ENCODE measurements at places on chromosomes 2 and 18.

GRCh38 chr2:239312741-239313667, 87.8 kb downstream of the HDAC4 start:
- no peak for DNase-seq

DNA sequence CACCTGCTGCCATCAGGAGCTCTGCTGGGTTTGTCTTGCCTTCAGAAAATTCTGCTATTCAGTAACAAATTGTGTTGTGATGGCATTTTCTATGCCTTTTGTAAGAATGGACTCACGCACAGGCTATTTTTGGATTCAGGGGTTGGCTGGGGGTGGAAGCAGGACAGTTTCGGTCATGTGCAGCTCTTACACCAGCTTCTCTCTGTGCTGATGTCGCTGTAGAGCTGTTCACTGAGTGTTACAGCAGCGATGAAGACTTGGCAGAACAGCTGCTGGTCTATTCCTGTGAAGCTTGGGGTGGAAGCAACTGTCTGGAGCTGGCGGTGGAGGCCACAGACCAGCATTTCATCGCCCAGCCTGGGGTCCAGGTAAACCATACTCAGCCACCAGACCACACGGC, 49.2 kb downstream of the TRPM8 start:
- no peak for DNase-seq

- peak; percentile 37 for DNase-seq
Measured at GRCh38 chr2:178804791-178805190, 2.4 kb downstream of the TTN start.

GRCh38 chr18:62876828-62877227, 161.5 kb downstream of the PHLPP1 start:
- no peak for DNase-seq

GRCh38 chr2:71452565-71452964, 796 bp upstream of the DYSF start:
- DNase-seq, result peak; percentile 70

GRCh38 chr18:40088130-40088529, 1866.9 kb upstream of the PIK3C3 start:
- DNase-seq, result peak; percentile 4

DNA sequence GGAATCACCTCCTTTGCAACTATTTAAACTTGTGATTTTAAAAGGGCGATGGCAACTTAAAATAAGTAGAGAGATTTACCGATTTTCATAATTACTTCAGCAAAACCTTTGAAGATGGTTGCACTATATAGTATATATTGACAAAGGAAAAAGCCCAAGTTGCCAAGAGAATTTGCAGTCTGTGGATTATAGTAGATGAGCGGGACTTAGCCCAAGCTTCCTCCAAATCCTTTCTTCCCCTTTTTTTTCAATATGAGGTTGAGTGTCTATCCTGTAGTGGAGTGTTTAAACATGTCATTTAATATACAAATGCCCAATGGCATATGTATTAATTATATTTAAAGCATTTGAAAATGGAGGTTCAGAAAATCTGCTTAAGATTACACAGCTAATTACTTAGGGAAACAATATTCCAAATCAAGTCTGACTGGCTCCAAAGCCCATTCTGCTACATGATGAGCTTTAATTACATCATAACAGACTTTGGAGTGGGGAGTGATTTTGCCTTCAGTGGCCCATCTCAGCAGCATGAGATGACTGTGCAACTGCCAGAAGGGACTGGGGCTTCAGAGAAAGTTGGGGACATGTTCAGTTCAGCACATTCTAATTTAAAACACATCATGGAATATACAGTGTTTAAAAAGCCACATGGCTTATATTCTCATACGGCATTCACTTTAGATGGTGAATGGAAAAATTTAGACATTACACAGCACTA, 73.2 kb downstream of the COL3A1 start:
- no peak for DNase-seq

DNA sequence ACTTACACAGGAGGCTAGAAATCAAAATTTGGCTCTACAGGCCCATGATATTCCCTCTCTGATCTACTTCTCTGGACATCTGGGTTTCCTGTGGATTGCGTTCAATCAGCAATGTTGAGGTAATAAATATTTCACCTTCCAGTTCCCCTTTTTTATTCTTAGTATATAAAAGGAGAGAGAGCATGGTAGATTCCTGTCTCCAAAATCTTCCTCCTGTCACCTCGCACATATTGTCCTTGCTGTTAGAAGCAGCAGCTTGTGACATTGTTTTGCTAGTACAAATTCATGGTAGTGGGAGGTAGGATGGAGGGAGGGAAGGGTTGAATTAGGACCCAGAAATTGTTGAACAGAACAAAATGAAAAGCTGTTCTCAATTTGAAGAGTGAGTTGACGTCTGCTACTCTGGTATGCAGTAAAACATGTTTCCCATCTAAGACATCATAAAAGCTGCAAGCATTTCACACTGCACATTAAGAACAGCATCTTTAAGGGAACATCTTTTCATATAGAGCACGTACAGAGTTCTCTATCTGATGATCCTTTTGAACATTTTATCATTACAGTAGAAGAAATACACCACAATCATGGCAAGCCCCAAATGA, 156.4 kb downstream of the RDH14 start:
- no peak for DNase-seq

- DNase-seq, result no peak
Measured at GRCh38 chr2:224126003-224126402, 86.9 kb upstream of the SERPINE2 start.

DNA sequence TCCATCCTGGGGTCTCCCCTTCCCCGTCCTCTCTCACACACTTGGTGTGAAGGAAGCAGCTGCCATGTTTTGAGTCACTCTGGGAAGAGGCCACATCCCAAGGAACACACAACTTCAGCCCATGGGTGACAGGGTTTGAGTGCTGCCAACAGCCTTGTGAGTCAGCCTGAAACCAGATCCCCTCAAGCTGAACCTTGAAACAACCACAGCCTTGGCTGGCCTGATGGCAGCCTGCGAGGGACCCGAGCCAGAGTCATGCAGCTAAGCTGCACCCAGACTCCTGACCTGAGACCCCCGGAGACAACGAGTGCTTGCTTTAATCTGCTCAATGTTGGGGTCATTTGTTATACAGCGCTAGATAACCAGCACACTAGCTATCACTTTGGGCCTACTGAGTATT, 19.3 kb upstream of the MC2R start:
- no peak for DNase-seq

DNA sequence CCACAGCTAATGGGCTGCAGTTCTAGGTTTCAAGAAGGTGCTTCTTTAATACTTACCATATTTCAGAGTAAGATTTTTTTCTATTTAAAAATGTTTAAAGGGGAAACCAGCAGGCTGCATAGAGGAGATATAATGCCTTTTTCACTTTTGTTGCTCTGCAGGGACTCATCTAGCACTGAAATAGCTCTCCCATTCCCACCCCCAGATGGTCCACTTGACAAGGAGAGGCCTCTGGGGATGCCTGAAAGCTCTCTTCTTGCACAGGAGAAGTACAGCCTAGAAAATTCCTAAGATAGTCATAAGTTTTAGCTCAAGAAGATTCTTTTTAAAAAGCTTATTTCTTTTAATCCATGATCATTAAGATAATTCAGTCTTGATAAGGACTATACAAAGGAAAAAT, 126.4 kb downstream of the CDH2 start:
- DNase-seq, result no peak

GRCh38 chr18:10833656-10834055, 307.8 kb downstream of the NAPG start:
- no peak for DNase-seq

GRCh38 chr2:220296174-220296573, 668.7 kb downstream of the SLC4A3 start:
- no peak for DNase-seq

Measured in A172 (cell line).